ENCODE measurements at places on chromosomes 2 and 18.

DNA sequence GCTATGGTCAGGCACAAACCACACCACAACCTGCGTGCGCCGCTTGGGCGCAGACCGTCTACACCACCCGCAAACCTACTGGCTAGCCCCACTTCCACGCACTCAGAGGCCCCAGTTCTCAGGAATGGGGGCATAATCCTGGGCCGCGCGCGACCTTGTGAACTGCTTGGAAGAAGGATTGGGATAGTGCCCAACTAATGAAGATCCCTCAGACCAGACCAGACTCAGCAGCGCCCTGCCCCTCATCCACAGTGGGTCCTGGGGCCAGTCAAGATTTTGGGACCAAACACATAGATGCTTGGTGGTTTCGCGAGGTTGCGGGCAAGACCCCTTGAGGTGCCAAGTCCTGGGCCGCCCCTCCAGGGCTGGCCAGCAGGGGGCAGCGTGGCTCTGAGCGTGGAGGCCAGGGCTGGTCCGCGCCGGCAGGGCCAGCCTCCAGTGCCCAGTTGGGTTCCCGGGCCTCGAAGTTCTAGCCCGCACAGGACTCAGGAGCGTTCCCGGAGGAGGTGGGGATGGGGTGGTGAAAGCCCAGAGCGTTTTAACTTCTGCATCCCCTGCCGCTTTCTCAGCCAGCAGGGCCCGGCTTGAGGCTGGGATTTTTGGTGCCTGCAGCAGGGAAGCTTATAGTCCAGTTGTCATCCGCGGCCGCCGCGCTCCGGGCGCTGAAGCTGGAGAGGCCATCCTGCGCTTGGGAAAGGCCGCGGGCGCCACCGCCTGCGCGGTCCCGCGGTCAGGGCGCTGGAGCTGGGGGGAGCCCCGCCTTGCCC lies 8.3 kb downstream of the OSR1 start:
- no peak for DNase-seq

- no peak for DNase-seq
Observed at GRCh38 chr2:2847209-2847676, 516.2 kb upstream of the MYT1L start.

DNA sequence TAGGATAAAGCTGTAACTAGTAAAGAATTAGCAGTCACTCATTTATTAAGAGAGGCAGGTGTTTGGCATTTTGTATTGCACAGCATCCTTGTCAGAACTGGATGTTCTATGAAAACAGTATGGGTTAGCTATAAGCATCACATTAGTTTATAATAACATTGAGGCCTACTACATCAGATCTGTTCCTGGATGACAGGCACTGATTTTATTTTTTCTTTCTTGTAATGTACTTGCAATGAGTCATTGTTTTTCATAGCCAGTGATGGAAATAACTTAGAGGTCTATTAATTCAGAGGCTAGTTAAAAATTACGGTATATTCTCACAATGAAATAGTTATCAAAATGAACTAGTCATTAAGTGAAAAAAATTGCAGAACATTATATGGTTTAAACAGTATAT lies 13.0 kb upstream of the RMDN2 start:
- no peak for DNase-seq

- DNase-seq: no peak
Observed at GRCh38 chr2:106316915-106317314, 122.8 kb upstream of the UXS1 start.

DNA sequence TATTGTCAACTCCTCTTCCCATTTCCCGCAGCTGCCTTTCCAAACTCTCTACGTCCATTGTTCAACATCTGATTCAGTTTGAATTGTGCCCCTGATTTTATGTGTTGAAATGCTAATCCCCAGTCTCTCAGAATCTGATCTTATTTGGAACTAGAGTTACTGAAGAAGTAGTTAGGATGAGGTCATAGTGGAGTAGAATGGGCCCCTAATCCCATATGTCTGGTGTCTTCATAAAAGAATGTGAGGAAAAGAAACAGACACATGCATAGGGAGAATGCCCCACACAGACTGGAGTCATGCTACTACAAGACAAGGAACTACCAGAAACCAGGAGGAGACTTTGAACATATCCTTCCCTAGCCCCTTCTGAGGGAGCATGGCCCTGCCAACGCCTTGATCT lies 99.2 kb downstream of the LRP1B start:
- no peak for DNase-seq

- no peak for DNase-seq
Observed at GRCh38 chr2:48849770-48850169, 94.2 kb upstream of the LHCGR start.

DNA sequence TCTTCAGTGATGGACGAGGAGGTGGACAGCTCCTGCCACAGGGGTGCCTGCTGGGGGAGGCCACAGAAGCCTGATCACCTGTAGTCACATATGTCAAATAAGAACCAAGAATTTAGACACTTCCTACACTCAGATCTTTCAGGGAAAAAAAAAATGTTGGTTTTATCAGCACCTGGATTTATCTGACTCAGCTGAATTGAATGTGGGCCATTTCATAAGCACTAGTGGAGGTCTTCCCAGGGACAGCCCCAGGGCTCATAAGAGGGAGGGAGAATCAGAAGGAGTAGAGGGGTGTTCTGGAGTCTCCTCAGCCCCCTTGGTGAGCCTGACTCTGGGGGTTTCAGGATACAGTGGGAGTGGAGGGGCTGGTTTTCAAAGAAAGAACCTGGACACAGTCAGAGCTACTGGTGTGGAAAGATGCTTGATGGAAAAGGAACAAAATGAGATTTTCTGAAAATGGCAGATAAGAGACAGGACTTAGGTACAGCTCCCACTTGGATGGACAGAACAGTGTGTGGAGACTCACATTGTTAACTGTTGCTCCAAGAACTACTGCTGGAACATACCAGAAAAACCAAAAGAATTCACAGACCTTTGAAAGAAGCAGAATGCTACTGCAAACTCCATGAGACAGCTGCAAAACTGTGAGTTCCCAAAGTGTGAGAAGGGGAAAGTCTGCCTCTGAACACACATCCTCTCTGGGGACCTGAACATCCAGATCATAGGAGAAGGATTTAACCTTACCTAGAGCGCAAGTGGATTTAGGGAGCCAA lies 45.4 kb downstream of the LCT start:
- no peak for DNase-seq

DNA sequence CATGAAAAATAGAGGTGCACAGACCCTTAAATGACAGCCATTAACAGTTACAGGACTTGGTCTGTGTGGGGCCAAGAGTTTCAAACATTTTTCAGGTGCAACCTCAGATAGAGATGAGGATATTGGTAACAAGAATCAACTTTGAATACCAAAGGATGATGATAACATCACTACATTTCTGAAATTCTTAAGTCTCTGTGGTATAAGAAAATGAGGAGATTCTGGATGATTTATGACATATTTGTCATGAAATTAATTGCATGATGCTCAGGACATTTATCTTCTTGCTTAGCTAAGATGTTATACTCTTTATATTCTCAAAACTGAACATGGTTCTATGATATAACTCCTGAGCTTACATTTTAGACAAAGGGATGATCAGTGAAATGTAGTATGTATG lies 471.8 kb upstream of the CWC22 start:
- no peak for DNase-seq

DNA sequence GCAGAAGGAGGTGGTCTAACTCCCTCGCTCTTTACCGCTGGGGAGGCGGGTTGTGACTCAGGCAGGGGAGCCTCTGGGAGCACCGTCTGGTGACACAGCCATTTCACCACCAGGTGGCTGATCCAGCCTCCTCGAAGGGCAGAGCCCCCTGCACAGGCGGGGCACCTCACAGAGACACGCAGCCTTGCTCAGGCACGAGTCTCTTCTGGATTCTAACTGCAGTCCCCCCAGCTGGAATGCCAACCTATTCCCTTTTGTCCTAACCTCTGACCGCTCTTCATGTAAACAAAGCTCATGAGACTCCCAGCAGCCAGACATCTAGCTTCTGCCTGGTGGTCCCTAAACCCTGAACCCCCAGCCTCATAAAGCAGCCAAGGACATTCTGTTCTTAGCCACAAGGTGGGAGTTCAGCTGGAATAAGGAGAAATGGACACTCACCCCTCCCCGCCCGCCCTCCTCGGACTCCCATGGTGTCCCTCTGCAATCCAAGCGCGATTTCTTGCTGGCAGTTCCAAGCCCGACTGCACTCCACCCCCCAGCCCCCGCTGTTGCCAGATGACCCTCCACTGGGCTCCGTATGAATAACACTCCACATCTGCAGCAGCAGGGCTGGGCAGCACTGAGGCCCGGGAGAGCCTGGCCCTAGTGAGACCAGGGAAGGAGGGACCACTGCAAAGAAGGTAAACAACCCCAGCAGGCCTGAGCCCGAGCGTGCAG lies 84.3 kb downstream of the TNS1 start:
- DNase-seq: no peak

DNA sequence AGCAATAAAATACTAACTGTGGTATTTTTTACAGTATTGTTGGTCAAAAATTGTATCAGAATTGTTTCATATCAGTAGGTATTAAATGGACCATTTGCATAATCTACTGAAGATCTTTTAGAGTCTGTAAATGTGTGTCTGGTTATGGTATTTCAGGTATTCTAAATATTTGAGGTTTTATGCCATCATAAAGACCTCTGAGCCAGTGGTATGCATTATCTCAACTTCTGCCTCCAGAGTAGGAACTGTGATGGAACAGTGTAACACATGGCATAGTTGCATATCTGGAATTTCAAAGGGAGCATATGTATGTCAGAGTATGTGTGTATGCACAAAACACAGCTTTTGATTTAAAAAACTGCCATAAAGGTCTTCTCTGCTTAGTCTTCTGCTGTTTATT lies 15.4 kb downstream of the GREB1L start:
- no peak for DNase-seq

GRCh38 chr2:24722141-24722790 lies 70.9 kb downstream of the PTRHD1 start:
- no peak for DNase-seq

- no peak for DNase-seq
Observed at GRCh38 chr2:29931818-29932217, 10.4 kb upstream of the ALK start.

GRCh38 chr2:51027442-51027841 lies 4.5 kb downstream of the NRXN1 start:
- DNase-seq: no peak

- DNase-seq: no peak
Observed at GRCh38 chr2:217166241-217166850, 306.5 kb upstream of the TNP1 start.

GRCh38 chr2:26913999-26914658 lies 56.3 kb upstream of the MAPRE3 start:
- DNase-seq: no peak

- no peak for DNase-seq
Observed at GRCh38 chr18:53682796-53683195, 541.7 kb downstream of the MBD2 start.

DNA sequence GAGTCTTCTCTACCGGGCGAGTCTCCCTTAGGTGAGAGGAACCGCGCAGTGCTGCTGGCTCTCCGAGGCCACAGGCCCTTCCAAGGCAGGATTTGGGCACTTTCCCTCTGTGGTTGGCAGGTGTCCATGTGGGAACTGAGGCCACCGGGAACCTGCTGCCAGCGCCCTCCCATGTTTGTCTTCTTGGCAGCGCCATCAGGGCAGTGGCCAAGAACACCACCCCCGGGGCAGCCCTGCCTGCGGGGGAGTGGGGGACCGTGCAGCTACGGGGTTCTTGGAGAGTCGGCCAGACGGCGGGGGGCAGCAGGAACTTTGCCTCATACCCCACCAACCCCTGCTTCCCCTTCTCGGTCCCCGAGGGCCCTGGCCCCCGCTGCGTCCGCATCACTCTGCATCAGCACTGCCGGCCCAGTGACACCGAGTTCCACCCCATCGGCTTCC lies 10.0 kb downstream of the CAPN10 start:
- DNase-seq: no peak

GRCh38 chr2:196360650-196361049 lies 189.3 kb upstream of the STK17B start:
- DNase-seq: no peak

- DNase-seq: no peak
Observed at GRCh38 chr18:38635709-38636430, 1070.3 kb upstream of the CELF4 start.

GRCh38 chr2:24834733-24835395 lies 41.6 kb downstream of the CENPO start:
- no peak for DNase-seq

DNA sequence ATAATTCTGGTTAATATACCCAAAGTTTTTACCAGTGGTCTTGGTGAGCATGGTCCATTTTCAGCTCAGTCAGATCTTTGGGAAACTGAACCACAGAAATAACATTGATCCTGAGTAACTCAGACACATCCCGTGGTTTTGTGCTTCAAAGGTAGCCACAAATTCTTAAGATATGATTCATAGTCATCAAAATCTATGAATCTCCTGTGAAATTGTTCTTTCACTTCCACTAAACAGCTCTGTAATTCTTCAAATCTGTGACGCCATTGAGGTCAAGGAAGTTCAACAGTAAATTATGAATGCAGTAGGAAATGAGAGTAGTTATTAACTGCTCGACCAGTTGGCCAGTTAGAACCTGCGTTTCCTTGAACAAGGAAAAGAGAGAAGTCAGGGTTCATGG lies 147.3 kb downstream of the IRS1 start:
- DNase-seq: no peak

DNA sequence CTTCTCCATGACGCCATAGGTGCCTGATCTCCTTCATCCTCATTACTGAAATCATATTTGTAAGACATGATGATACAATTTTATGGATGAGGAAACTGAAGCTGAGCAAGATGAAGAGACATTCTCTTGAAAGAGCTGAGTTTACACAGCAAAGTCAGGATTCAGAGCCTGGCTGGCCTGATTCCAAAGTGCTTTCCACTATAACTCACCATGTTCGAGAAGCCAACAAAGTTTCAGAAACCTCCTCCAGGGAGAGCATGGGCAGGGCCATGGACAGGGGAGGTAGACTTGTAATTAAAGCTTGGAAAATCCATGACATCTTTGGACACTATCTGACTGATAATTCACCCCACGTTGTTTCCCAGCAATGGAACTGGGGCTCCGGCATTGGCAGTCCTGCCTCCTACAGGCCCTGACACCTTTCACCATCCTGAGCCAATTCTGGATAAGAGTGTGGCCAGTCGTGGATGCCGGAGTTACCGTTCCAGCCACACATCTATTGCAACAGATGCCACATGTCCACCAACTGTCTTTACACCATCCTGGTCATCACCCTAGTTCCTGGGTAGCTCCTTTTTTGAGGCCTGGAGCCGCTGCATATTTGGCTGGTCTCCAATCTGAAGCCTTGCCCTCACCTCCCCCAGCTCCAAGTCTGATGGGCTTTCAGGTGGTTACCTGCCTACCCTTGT lies 85.0 kb upstream of the PPP1CB start:
- no peak for DNase-seq

DNA sequence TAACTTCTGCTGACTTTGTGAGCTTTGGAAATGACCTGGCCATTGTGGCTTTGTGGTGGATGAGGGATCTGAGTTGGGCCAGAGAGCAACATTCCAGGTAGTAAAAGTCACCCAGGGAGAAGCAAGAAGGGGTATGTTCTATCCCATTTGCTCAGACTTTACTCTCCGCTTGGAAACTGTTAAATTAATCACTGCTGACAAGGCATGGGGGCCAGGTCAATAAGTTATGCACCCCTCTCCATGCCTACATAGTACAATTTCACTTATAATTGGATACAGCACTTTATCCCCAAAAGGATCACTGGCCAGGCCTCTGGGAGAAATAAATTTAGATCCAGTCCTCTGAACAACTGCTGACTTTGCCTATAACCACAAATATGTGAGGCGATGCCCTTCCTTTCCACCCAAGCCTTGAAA lies 92.1 kb downstream of the RPRM start:
- no peak for DNase-seq

GRCh38 chr18:39455285-39455684 lies 1889.7 kb upstream of the CELF4 start:
- no peak for DNase-seq
